ENCODE measurements at places on chromosomes 7 and 10.
A peak's percentile ranks its signal among the peaks of the same experiment; 100 is the strongest.

- no peak overlapping the region for H3K4me3 ChIP-seq
- H3K27me3 ChIP-seq, result no peaks in the 10 kb centered on the region
- H3K27ac ChIP-seq, result no peak overlapping the region
- DNase-seq, result no peak
- H3K36me3 ChIP-seq, result peaks cover 7% of the 10 kb centered on the region
Observed at GRCh38 chr7:117737926-117738325, 135.3 kb downstream of the CTTNBP2 start.

DNA sequence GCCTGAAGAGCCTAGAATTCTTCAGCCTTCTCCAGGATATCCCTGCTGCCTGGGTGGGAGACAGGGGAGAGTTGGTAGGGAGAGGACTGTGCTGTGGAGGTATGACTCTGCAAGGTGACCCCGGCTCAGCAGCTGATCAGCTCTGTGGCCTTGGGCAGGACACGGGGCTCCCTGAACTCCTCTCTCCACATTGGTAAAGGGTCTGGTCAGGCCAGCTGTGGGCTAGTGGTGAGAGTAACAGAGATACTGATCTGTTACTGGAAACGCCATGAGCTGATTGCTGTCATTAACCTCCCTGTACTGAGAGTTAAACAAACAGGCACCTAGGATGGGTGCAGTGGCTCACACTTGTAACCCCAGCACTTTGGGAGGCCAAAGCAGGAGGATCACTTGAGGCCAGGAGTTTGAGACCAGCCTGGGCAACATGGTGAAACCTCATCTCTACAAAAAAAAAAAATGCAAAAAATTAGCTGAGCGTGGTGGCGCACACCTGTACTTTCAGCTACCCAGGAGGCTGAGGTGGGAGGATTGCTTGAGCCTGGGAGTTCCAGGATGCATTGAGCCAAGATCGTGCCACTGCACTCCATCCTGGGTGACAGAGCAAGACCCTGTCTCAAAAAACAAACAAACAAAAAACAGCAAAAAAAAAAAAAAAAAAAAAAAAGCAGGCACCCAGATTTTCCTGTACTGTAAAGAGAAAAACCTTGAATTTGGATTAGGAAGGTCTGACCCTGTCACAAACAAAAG, 151.5 kb downstream of the CUX1 start:
- no peaks in the 10 kb centered on the region for H3K27me3 ChIP-seq
- peaks cover 11% of the 10 kb centered on the region for H3K36me3 ChIP-seq
- no peak for DNase-seq
- peaks cover 4% of the 10 kb centered on the region for H3K4me1 ChIP-seq

GRCh38 chr10:13634207-13634606, 47.4 kb downstream of the PRPF18 start:
- DNase-seq, result no peak
- H3K36me3 ChIP-seq, result peaks cover 27% of the 10 kb centered on the region
- H3K27me3 ChIP-seq, result no peaks in the 10 kb centered on the region

- no peaks in the 10 kb centered on the region for H3K4me1 ChIP-seq
- no peak overlapping the region for H3K4me3 ChIP-seq
- H3K27me3 ChIP-seq, result peaks cover 2% of the 10 kb centered on the region
- H3K36me3 ChIP-seq, result no peaks in the 10 kb centered on the region
- no peak overlapping the region for H3K27ac ChIP-seq
Observed at GRCh38 chr10:109773288-109774120, 149.8 kb downstream of the XPNPEP1 start.

DNA sequence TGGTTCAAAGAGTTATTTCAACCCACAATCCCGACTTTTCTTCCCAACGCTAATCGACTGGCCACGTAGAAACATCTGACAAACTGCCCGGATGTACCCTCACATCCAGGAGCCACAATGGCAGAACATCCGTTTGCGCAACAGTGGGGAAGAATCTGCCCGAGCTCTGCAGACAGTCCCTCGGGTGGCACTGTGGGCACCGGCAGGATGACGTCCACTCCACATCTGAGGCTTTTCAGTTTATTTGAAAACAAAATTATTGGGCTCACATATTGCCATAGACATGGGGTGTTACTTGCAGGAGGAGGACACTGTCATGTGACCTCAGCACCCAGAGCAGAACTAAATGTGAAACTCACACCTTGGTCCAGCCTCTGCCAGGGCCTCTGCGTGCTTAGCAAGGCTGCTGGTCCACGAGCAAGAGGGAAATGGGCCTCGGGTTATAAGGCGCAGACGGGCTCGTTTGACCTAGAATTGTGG, 84.1 kb downstream of the MKI67 start:
- peaks cover 14% of the 10 kb centered on the region for H3K27me3 ChIP-seq
- H3K4me1 ChIP-seq, result no peaks in the 10 kb centered on the region
- H3K27ac ChIP-seq, result no peak overlapping the region
- no peak overlapping the region for H3K4me3 ChIP-seq

DNA sequence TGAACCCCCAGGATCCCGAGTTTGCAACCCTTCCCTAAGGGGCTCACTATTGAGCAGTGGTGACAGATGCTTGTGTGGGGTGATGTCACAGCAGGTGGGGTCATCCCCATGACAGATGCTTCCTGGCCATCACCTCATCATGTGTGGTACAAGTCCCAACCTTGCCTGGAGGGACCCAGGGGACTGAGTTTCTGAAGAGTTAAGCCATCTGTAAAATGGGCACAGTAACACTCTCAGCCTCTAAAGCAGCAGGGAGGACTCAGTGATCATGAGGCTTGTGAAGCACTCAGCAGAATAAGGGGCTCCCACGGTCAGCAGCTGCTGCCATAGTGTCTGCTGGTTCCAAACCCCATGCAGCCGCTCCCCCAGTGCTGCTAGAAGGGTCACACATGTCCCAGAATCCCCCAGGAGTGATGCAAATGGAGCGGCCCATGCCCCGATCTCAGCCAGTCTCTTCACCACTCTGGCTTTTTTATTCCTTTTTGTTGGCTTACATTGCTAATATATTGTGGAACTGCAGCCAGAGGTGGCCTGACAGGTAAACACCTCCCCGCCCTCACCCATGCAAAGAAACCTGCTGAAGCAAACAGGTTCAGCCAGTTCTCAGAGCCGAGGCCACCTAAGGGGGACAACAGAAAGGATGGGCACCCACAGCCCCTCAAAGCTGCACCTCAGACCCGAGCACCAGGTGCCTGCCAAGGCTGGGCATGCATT, 102.1 kb upstream of the PDGFA start:
- H3K36me3 ChIP-seq, result peaks cover 52% of the 10 kb centered on the region
- peak overlapping the region; percentile 76 for H3K27ac ChIP-seq
- peaks cover 8% of the 10 kb centered on the region for H3K4me1 ChIP-seq
- no peak for DNase-seq

DNA sequence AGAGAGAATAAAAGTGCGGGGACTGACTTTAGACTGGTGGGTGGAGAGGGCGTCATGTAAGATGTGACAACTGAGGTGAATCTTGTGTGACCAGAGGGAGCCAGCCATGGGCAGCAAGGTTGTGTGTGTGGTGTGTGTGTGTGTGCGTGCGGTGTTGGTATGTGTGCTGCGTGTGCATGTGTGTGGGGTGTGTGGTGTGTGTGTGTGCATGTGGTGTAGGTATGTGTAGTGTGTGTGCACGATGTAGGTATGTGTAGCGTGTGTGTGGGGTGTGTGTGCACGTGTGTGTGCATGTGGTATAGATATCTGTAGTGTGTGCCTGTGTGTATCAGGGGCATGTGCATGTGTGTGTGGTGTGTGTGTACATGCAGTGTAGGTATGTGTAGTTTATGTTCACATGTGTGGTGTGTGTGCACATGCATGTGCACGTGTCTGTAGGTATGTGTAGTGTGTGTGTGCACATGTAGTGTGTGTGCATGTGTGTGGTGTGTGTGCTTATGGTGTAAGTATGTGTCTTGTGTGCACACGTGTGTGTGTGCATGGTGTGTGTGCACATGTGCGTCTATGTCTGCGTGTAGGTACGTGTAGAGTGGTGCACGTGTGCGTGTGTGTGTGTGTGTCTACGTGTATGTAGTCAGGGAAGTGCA, 312.3 kb upstream of the MKI67 start:
- DNase-seq, result no peak
- H3K27me3 ChIP-seq, result peaks cover 47% of the 10 kb centered on the region
- H3K4me3 ChIP-seq, result no peak overlapping the region
- no peak overlapping the region for H3K27ac ChIP-seq
- no peaks in the 10 kb centered on the region for H3K36me3 ChIP-seq

DNA sequence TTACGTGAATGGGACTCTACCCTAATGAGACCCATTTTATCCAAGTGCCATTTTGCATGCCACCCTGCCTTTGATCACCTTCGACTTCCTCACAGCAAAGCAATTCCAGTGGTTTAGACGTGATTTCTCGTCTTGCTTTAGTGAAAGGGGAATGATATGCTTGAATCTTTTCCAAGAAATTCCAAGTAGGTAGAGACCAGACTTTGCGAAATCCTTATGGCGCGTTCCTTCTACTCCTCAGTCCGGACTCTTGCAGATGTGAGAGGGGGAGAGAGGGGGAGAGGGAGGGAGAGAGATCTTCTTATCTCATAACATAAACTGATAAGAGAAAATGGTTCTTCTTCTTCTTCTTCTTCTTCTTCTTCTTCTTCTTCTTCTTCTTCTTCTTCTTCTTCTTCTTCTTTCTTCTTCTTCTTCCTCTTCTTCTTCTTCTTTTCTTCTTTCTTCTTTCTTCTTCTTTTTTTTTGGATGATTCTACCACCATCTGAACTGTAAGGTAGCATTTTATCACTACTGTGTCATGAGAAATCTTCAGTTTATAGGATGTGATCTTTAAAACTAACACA, 883 bp downstream of the SPAG6 start:
- H3K27me3 ChIP-seq, result peaks cover 78% of the 10 kb centered on the region
- H3K4me1 ChIP-seq, result peaks cover 8% of the 10 kb centered on the region
- H3K4me3 ChIP-seq, result peak overlapping the region; percentile 52
- DNase-seq, result no peak

- no peak for DNase-seq
- no peaks in the 10 kb centered on the region for H3K36me3 ChIP-seq
- H3K4me1 ChIP-seq, result peaks cover 21% of the 10 kb centered on the region
- H3K27me3 ChIP-seq, result no peaks in the 10 kb centered on the region
Observed at GRCh38 chr7:22435105-22435504, 64.9 kb downstream of the STEAP1B start.

- DNase-seq, result peak; percentile 20
- peak overlapping the region; percentile 86 for H3K4me3 ChIP-seq
- H3K4me1 ChIP-seq, result peaks cover 13% of the 10 kb centered on the region
- peak overlapping the region; percentile 78 for H3K27ac ChIP-seq
Observed at GRCh38 chr7:140176122-140176701, 571 bp downstream of the KDM7A start.

GRCh38 chr7:132407764-132408163, 168.5 kb downstream of the PLXNA4 start:
- H3K4me3 ChIP-seq, result no peak overlapping the region
- H3K36me3 ChIP-seq, result no peaks in the 10 kb centered on the region
- peaks cover 14% of the 10 kb centered on the region for H3K4me1 ChIP-seq
- DNase-seq, result no peak
- no peak overlapping the region for H3K27ac ChIP-seq
- H3K27me3 ChIP-seq, result peaks cover 33% of the 10 kb centered on the region

GRCh38 chr10:66795866-66796265, 130.0 kb upstream of the LRRTM3 start:
- H3K27ac ChIP-seq, result no peak overlapping the region
- no peaks in the 10 kb centered on the region for H3K36me3 ChIP-seq
- DNase-seq, result no peak

DNA sequence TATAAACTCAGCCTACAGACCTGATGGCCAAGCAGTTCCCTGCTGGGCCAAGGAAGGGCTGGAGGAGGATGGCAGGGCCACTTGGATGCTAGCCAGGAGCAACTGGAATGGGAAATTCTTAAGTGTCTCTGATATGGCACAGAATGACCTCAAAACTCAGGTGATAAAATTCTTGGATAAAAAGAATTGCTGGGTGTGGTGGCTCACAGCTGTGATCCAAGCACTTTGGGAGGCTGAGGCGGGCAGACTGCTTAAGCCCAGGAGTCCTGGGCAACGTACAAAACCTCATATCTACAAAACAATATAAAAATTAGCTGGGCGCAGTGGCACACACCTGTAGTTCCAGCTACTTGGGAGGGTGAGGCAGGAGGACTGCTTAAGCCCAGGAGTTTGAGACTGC, 14.0 kb upstream of the PKD1L1 start:
- no peak for DNase-seq
- H3K4me1 ChIP-seq, result no peaks in the 10 kb centered on the region
- H3K4me3 ChIP-seq, result no peak overlapping the region
- peaks cover 67% of the 10 kb centered on the region for H3K36me3 ChIP-seq

DNA sequence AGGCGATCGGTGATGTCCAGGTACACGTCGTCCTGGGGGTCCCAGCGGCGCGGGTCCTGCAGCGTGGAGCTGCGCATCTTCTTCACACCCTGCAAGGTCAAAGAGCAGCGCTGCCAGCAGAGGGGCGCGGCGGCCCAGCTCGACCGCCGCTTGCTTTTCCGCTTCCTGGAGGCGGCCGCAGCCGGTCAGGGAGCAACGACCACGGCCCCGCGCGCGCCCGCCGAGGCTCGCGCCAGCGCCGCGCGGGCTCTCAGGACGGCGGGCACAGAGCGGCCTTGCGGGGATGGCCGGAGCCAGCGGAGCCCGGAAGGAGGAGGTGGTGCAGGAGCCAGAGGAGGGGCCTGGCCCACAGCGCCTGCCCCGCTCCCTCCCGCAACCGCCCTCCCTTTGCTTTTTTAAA, 76.4 kb upstream of the CDC14C start:
- no peak overlapping the region for H3K4me3 ChIP-seq
- no peak for DNase-seq
- H3K27ac ChIP-seq, result no peak overlapping the region
- H3K4me1 ChIP-seq, result no peaks in the 10 kb centered on the region

DNA sequence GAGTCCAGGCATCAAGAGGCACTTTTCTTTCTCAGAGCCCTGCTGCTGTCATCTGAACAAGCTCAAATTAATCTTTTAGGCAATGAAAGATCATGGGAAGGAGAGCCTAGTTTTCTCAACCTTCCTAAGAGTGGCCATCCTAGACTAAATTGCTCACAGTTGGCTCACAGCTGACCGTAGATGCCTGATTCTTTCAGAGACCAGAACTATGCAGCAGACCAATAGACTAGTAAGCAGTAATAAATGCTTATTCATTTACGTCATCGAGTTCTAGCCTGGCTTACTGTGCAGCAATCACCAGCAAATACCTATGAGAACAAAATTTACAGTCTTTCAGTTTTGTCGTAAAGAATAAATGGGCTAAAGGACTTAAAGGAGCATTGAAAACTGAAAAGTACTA, 602.9 kb upstream of the GHITM start:
- no peaks in the 10 kb centered on the region for H3K27me3 ChIP-seq
- peaks cover 3% of the 10 kb centered on the region for H3K36me3 ChIP-seq
- H3K27ac ChIP-seq, result no peak overlapping the region
- no peak overlapping the region for H3K4me3 ChIP-seq
- DNase-seq, result no peak

- no peaks in the 10 kb centered on the region for H3K27me3 ChIP-seq
- peaks cover 28% of the 10 kb centered on the region for H3K36me3 ChIP-seq
- H3K27ac ChIP-seq, result peak overlapping the region; percentile 77
- H3K4me1 ChIP-seq, result peaks cover 28% of the 10 kb centered on the region
- H3K4me3 ChIP-seq, result peak overlapping the region; percentile 96
Observed at GRCh38 chr7:87874066-87874465, 2.1 kb downstream of the SLC25A40 start.

DNA sequence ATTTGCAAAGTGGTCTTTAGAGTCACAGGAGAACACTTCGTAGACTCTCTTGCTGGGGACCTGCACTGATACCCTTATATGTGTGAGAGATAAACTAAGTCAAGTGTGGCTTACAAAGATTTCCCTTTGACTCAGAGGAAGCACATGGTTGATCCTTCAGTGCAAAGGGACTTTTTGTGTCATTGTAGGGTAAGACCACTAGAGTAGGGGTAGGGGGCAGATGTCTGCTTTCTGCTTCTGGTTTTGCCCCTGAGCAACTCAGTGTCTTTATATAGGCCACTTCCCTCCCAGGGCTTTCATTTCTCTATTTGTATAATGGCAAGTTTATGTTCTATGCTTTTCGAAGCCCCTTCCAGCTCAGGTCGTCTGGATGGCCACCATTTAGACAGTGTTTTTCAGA, 281.7 kb downstream of the SORCS3 start:
- DNase-seq, result no peak
- H3K36me3 ChIP-seq, result no peaks in the 10 kb centered on the region
- H3K27me3 ChIP-seq, result peaks cover 68% of the 10 kb centered on the region
- no peak overlapping the region for H3K27ac ChIP-seq
- H3K4me3 ChIP-seq, result no peak overlapping the region
- no peaks in the 10 kb centered on the region for H3K4me1 ChIP-seq
